ENCODE measurements at places on chromosomes 2 and 18.
A peak's percentile ranks its signal among the peaks of the same experiment; 100 is the strongest.

DNA sequence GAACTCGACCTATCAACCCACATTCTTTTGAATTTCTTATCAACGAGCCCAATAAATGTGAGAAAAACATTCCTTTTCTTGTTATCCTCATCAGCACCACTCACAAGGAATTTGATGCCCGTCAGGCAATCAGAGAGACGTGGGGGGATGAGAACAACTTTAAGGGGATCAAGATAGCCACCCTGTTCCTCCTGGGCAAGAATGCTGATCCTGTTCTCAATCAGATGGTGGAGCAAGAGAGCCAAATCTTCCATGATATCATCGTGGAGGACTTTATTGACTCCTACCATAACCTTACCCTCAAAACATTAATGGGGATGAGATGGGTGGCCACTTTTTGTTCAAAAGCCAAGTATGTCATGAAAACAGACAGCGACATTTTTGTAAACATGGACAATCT is 378.2 kb downstream of the STK39 start:
- no peak for DNase-seq

DNA sequence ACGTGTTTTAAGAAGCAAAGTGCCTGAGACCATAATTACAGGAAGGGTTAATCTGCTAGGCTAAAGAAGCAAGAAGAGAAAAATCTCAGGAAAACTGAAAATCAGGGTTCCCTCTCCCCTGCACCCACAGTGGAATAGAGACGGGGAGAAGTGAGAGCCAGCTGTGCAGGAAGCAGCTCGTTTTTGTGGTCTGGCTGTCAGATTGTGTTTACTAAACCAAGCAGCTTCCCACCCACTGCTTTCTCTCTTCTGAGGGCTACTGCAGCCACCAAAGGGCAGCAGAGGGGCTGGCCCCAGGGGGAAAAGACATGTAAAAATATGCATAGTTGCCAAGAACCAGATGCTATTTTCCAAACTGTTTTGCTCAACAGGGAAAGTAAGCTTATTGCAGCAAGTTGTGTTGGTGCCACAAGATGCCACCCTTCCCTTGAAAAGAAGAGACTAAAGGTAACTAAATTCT is 72.6 kb upstream of the THUMPD2 start:
- DNase-seq, result no peak

DNA sequence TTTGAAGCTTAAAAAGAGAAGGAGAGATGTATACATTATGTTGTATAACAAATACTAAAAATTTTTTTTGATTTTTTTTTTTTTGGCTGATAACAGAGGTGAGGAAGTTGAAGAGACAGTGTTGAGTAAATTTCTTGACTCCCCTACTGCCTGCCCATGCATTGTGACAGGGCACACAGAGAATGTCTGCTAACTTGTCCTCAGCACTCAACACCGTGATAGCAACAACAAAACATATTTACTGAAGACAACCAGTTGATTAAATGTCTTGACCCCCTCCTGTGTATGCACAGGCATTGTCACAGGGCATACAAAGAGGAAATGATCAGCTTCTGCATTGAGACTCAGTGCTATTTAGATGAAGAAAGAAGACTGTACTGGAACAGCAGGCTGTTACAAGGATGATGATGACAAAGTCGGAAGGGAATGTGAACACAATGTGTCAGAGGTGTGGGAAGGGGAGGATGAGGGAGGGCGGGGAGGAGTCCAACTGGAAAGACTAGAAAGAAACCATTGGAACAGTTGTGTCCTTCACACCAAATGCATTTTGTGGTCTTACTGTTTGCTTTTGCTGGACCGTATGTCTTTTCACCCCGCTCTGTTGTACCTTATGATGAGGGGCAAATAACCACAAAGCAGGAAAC is 89.5 kb downstream of the CERS6 start:
- peak; percentile 37 for DNase-seq

DNA sequence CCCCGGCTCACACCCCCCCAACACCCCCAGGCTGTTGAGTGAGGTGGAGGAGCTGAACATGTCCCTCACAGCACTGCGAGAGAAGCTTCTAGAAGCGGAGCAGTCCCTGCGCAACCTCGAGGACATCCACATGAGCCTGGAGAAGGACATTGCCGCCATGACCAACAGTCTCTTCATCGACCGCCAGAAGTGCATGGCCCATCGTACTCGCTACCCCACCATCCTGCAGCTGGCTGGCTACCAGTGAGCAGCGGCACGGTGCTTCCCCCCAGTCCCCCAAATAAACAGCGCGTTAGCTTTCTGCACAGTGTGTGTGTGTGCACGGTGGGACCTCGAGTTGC is 5.3 kb downstream of the TEKT4 start:
- no peak for DNase-seq

- no peak for DNase-seq
Observed at GRCh38 chr2:170227507-170227947, 49.6 kb downstream of the MYO3B start.

- DNase-seq, result no peak
Observed at GRCh38 chr2:126638746-126639145, 17.2 kb upstream of the GYPC start.

DNA sequence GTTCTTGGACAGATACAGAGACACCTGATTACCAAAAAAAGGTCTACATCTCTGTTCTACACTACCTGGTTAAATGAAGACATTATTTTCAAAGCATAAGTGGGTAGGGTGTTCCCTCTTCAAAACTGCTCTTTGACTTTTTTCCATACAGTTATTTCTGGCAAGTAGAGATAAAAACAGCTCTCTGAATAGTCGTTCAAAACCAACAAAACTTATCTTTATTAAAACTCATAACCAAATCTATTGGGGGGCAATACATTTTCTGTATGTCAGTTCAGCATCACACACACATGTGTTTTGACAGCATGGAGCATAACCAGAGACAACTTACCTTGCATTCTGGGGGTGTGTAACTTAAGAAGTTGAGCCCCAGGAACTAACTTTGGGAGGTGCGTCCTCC is 149.0 kb upstream of the EPC2 start:
- DNase-seq, result no peak

- no peak for DNase-seq
Observed at GRCh38 chr18:55106906-55107305, 147.6 kb upstream of the CCDC68 start.

DNA sequence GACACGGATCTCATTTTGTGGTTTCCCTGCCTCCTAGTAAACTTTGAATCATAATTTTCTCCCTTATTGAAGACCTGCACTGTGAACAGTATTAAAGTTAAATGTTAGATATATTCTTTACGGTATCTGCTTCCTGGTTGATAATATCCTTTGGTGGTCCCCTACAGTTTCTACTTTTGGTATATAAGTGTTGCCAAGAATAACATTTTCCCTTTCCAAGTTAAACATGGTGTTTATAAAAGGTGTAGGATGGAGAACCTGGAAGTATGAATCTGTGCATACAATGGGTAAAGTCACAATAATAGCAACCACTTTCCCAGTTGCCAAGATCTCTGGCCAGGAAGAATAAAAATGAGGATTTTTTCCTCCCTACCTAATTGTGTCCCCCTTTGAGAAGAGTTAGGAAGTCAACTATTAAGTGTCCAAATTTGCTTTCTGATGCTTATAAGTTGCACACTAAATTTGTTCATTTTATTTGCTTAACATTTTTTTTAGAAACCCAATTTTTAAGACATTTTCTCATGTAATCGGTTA is 201.0 kb upstream of the STK17B start:
- DNase-seq, result peak; percentile 31

GRCh38 chr18:59096098-59096789 is 43.4 kb upstream of the SEC11C start:
- no peak for DNase-seq

DNA sequence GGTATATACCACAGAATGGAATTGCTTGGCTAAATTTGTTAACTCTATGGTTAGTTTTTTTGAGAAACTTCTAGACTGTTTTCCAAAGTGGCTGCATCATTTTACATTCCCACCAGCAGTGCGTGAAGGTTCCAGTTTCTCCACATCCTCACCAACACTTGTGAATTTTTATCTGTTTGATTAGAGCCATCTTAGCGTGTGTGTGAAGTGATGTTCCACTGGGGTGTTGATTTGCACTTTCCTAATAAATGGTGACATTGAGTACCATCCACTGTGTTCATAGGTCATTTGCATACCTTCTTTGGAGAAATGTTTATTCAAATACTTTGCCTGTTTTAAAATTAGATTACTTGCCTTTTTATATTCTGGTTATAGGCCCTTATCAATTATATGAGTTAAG is 37.5 kb upstream of the HS6ST1 start:
- no peak for DNase-seq

GRCh38 chr2:239765911-239766310 is 259.2 kb downstream of the NDUFA10 start:
- no peak for DNase-seq

GRCh38 chr2:235050980-235051351 is 99.1 kb downstream of the SH3BP4 start:
- DNase-seq, result peak; percentile 71

DNA sequence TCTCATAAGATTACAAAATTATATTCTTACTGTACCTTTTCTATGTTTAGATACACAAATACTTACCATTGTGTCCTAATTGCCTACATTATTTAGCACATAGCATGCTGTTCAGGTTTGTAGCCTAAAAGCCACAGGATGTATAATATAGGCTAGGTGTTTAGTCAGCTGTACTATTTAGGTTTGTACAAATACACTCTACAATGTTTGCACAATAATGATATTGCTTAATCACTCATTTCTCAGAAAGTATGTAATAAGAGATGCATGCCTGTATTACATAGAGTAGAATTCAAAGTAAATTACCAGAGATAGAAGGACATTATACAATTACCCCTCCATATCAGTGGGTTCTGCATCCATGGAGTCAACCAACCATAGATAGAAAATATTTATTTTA is 201.1 kb upstream of the COL3A1 start:
- no peak for DNase-seq

GRCh38 chr2:45683292-45683691 is 31.8 kb downstream of the PRKCE start:
- DNase-seq, result no peak

DNA sequence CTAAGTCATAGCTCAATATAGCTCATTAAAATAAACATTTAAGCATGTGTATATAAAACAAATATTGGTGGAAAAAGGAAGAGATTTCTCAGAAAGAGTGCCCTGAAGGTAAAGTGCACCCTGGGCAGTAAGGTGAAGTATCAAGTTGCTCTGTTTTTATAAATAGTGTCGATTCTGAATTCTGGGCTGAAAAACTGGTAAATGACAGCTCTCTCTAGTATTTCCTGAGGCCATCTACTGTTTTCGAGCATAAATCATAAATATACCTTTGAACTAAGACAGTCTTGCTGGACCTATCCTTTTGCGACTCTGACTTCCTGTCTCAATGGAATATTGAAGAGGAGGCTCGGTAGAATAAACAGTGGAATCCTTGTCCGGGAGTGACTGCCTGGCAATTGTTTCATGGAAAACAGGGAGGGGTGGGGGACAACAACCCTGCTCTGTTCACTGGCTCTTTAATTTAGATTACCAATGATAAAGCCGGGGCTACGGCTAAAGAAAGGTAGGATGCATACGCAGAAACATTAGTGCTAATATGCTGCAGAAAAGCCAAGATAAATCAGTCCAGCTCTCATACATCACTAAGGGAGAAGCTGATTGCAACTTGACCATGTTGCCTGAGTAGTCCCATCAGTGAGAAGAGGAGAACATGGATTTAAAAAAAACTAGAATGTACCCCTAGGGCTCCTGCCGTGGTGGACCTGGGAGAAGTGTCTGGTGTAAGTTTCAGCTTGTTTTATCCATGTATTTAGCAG is 124.1 kb downstream of the RAPGEF4 start:
- no peak for DNase-seq

DNA sequence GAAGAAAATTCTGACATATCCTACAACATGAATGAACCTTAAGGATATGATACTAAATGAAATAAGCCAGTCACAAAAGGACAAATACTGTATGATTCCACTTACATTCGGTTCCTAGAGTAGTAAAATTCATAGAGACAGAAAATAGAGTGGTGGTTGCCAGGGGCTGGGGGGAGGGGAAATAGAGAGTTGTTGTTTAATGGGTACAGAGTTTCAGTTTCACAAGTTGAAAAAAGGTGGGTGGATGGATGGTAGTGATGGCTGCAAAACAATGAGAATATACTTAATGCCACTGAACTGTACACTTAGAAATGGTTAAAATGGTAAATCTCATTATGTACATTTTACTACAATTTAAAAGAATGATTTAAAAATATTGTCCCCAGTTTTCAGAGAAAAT is 53.3 kb upstream of the NFU1 start:
- DNase-seq, result no peak

- DNase-seq, result no peak
Observed at GRCh38 chr2:3706892-3707291, 3.5 kb downstream of the DCDC2C start.

GRCh38 chr2:181848261-181848886 is 43.2 kb upstream of the ITPRID2 start:
- no peak for DNase-seq

GRCh38 chr2:149018981-149019380 is 19.5 kb upstream of the LYPD6B start:
- DNase-seq, result no peak

- no peak for DNase-seq
Observed at GRCh38 chr18:48819781-48820482, 130.8 kb downstream of the SMAD7 start.

- DNase-seq, result no peak
Observed at GRCh38 chr2:56449002-56449431, 265.2 kb downstream of the CCDC85A start.

GRCh38 chr2:232124309-232124708 is 162.8 kb downstream of the DIS3L2 start:
- DNase-seq, result no peak

DNA sequence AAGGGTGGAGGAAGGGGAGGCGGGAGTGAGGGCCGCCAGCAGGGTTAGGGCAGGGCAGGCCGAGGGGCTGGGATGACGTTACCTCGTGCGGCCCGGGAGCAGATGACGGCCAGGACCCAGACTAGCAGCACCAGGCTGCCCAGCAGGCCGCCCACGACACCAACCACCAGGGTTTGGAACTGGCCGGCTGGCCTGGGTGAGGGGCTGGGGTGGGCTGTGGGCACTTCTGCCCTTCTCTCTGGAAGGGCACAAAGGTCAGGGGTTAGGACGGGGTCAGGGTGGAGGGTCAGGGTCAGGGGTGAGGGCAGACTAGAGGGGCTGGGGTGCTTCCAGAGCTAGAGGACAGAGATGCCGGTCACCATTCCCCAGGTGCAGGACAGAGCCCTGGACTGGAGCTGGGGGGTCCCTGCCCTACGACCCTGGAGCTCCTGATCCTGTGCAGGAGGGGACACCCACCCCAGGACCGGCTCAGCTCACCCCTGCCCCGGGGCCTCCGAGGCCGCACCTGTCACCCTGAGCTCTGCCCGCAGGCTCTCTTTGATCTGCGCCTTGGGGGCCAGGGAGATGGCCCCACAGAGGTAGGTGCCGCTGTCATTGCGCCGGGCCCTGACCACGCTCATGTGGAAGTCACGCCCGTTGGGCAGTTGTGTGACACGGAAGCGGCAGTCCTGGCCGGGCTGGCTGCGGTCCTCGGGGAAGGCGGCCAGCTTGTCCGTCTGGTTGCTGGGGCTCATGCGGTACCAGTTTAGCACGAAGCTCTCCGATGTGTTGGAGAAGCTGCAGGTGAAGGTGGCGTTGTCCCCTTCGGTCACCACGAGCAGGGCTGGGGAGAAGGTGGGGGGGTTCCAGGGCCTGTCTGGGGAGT is 6.3 kb downstream of the PDCD1 start:
- DNase-seq, result no peak

GRCh38 chr18:69216321-69216720 is 184.4 kb upstream of the DOK6 start:
- no peak for DNase-seq

GRCh38 chr2:52414561-52415295 is 1352.9 kb upstream of the CHAC2 start:
- DNase-seq, result no peak
